NCI-H1092 treated with DMSO at 0.1 percent for 48 hours (cell line): ENCODE measurements at places on chromosomes 1 and 21.

GRCh38 chr1:182192215-182192614 lies 130.7 kb upstream of the ZNF648 start:
- no peak for DNase-seq

DNA sequence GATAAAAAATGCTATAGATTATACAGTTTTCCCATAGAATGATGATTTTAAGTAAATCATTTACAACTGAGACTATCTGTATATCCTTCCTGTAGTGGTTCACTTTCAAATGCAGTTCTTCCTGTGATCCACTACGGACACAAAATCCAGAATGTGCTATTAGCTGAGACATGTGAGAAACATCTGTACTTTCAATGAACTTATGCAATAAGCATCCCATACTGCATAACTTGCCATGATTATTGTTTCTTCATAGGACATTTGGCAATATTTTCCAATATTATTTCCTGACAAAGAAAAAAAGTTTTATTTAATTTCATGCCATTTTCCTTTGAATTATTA lies 83.5 kb upstream of the PRDX6 start:
- DNase-seq = no peak

DNA sequence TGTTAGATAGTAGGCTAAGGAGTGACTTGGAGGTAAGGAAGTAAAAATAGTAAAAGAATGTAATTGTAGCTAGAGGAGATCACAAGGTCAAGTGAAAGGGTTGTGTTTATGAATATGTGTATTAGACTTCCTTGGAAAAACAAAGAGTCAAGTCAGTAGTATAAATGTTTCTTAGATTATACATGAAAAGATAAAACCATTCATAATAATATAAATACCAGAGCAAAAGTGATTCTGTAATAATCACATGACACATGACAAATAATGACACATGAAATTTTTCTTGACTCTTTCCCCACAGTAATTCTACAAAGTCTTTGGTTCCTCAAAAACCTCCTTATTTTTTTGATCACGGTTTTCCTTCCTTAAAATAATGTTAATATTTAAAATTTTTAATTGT lies 56.4 kb downstream of the IVNS1ABP start:
- DNase-seq = no peak

GRCh38 chr21:45999581-46000181 lies 18.1 kb downstream of the COL6A1 start:
- no peak for DNase-seq

DNA sequence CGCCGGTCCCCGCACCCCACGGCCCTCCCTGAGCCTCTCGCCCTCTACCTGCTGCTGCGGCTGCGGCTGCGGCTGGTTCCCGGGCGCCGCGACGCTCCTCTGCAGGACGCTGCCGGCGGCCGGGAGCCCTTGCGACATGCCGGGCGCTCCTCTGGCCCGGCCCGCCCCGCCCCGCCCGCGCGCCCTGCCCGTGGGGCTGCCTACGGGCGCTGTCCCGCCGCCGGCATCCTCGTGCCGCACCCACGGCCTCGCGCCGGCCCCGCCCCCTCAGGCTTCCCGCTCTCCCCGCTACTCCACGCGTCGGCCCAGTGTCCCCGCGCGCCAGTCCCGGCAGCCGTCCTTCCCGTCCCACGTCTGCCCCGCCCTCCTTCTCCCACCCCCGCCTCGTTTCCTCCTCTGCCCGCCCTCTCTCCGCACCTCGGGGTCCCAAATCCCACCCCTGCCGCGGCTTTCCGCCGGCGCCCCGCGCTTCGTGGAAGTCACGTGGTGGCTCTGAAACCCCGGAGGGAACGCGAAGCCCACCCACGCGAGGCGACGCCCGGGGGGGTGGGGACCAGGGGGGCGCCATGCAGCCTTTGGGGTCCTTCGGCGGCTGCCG lies at the start of gene BATF3:
Gene BATF3, minus strand, starts transcription at position 216 of the 598 bp plus-strand sequence. Its CDS starts 78 bp downstream, at position 138.
- no peak for DNase-seq
